ENCODE measurements at places on chromosomes 5 and 9. TPM values are rescaled to one million over a fixed set of nuclear protein-coding genes. Genes with fewer than 3 reads are reported as not detected.

DNA sequence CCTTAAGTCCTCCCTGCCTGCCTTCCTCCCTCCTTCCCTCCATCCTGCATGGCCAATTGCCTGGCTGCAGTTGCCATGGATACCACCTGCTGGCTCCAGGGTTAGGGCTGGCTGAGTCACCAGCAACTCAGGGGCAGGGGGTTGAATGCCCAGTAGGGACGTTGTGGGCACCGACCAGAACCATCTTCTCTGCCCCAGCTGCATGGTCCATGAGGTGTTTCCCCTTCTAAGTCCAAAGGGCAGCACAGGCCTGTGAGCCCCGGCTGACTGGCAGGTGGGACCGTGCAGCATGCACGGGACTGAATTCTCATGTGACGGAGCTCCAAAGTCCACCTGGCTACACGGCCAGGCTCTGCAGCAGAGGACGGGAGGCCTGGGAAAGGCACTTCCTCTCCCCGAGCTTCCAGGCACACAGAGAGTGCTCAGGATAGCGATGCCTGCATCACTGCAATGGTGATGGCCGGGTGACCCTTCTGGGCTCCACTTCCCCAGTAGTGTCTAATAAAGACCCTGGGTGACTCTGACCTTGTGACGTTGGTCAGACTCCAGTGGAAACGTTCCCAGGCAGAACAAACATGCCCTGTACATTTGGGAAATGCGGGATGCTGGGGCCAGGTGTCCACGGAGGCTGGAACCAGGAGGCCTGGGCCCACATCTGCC is 5.7 kb downstream of the ASS1 start:
- H3K27me3 ChIP-seq: peaks cover 11% of the 10 kb centered on the region
- no peak overlapping the region for H3K4me3 ChIP-seq
- no peak overlapping the region for H3K27ac ChIP-seq
- H3K36me3 ChIP-seq: no peaks in the 10 kb centered on the region

- no peak overlapping the region for H3K27ac ChIP-seq
- DNase-seq: no peak
- no peaks in the 10 kb centered on the region for H3K36me3 ChIP-seq
Measured at GRCh38 chr5:29990681-29991080, 1202.8 kb upstream of the CDH6 start.

DNA sequence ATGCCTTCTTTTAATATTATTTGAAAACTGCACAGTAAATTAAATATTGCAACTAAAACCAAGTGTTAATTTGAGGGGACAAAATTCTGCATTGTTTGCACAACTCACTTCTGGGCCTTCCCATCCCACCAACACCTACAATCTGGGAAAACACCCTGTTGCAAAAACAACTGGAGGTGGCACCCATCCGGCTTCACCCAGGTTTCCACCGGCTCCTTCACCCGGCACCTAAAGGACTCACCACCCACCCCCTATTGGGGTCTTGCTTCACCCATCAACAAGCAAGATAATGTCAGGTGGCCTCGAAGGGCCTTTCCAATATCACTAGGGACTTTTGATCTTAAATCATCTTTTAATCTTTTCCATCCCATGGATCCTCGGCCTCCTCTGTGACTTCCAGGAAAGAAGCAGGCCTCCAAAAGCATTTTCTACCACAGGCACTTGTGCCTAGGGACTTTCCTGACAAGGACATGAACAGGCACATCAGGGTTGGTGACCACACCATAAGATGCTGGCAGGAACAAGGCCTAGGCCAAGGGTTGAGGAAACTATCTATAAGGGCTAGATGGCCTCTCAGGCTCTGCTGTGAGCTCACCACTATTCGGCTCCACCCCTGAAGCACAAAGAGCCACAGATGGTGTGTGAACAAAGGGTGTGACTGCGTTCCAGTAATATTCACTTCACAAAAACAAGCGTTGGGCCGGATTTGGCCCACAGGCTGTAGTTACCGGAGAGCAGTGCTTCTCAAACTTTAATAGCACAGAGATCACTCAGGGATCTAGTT is 205.1 kb downstream of the AUH start:
- no peak overlapping the region for H3K4me3 ChIP-seq
- no peaks in the 10 kb centered on the region for H3K27me3 ChIP-seq
- peaks cover 74% of the 10 kb centered on the region for H3K4me1 ChIP-seq
- peaks cover 56% of the 10 kb centered on the region for H3K36me3 ChIP-seq

DNA sequence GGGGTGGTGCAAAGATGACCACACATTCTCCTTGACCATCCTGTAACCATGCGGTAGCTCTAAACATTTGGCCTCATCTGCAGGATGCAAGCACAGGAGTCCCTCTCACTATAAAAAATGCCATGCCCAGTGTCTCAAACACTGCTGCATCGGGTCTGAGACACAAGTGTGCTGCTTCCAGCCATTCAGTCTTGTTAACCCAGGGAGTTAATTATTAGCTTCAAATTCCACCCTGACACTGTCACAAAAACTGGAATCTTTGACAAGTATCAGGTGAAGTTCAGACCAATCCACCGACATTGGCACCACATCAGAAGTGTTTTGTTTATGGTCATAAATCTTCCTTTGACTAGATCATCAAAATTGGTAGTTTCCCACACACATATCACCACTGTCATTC is 119.1 kb upstream of the RASEF start:
- no peaks in the 10 kb centered on the region for H3K36me3 ChIP-seq
- no peak overlapping the region for H3K27ac ChIP-seq
- H3K4me1 ChIP-seq: no peaks in the 10 kb centered on the region
- no peak overlapping the region for H3K4me3 ChIP-seq
- no peaks in the 10 kb centered on the region for H3K27me3 ChIP-seq

- H3K4me1 ChIP-seq: no peaks in the 10 kb centered on the region
- no peaks in the 10 kb centered on the region for H3K27me3 ChIP-seq
- no peak overlapping the region for H3K4me3 ChIP-seq
- no peaks in the 10 kb centered on the region for H3K36me3 ChIP-seq
- no peak overlapping the region for H3K27ac ChIP-seq
- DNase-seq: no peak
Measured at GRCh38 chr5:9888501-9888901, 258.4 kb upstream of the TAS2R1 start.

- H3K27ac ChIP-seq: no peak overlapping the region
Measured at GRCh38 chr9:133658442-133659431, 22.6 kb downstream of the DBH start.

- no peak overlapping the region for H3K4me3 ChIP-seq
- H3K27me3 ChIP-seq: no peaks in the 10 kb centered on the region
- H3K27ac ChIP-seq: no peak overlapping the region
Measured at GRCh38 chr5:34494111-34494755, 161.9 kb upstream of the RAI14 start.

DNA sequence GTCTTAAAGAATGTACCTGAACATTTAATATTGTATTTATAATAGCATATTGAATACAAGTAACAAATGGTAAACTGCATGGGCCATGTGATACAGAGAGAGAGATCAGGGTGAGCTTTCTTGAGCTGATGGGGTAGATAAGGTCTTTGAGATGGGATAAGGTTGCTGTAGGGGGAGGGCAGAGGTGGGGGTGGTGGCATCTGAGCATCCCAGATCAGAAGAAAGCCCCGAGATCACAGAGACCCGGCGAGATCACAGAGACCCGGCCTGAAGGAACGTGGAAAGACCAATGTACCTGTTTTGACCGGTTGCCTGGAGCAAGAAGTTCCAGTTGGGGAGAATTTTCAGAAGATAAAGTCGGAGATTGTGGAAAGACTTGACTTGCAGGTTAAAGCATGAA is 6.6 kb downstream of the SMARCA2 start:
- H3K27me3 ChIP-seq: no peaks in the 10 kb centered on the region
- H3K4me1 ChIP-seq: peaks cover 79% of the 10 kb centered on the region
- DNase-seq: no peak
- H3K27ac ChIP-seq: peak overlapping the region; percentile 90
- peak overlapping the region; percentile 66 for H3K4me3 ChIP-seq

- no peak overlapping the region for H3K27ac ChIP-seq
- no peak overlapping the region for H3K4me3 ChIP-seq
- H3K4me1 ChIP-seq: peaks cover 3% of the 10 kb centered on the region
- peaks cover 27% of the 10 kb centered on the region for H3K27me3 ChIP-seq
- no peaks in the 10 kb centered on the region for H3K36me3 ChIP-seq
- peak; percentile 74 for DNase-seq
Measured at GRCh38 chr9:94603259-94604160, 9.9 kb upstream of the FBP2 start.

DNA sequence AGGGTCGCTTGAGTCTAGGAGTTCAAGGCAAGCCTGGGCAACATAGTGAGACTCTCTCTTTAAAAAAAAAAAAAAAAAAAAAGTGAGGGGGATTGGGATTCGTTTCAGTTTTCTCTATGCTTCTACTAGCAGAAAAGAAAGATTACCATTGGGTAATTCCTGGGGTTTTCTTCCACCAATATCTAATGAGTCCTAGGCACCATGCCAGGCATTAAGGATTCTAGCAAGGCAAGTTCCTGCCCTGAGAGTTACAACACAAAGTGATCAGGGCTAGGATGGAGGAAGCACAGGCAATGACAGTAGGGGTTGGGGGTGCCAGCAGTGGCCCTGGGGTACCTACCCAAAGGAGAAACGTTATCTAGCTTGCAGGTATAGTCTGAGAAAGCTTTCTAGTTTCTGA is 90.8 kb downstream of the PCDH1 start:
- DNase-seq: no peak
- H3K27me3 ChIP-seq: peaks cover 4% of the 10 kb centered on the region
- H3K4me1 ChIP-seq: no peaks in the 10 kb centered on the region
- H3K4me3 ChIP-seq: no peak overlapping the region

GRCh38 chr5:166595274-166595951 is 1696.0 kb upstream of the WWC1 start:
- H3K4me1 ChIP-seq: no peaks in the 10 kb centered on the region
- no peak for DNase-seq
- no peaks in the 10 kb centered on the region for H3K36me3 ChIP-seq
- H3K27me3 ChIP-seq: no peaks in the 10 kb centered on the region
- H3K27ac ChIP-seq: no peak overlapping the region

GRCh38 chr5:74183041-74183440 is 457.5 kb downstream of the ENC1 start:
- no peak for DNase-seq
- H3K4me1 ChIP-seq: peaks cover 8% of the 10 kb centered on the region
- H3K36me3 ChIP-seq: no peaks in the 10 kb centered on the region
- no peak overlapping the region for H3K4me3 ChIP-seq
- H3K27ac ChIP-seq: no peak overlapping the region
- H3K27me3 ChIP-seq: peaks cover 6% of the 10 kb centered on the region

Gene ACTBL2
- total RNA-seq: not detected

Gene SPATA31E1
- not detected for total RNA-seq

Gene TLX3
- total RNA-seq: not detected

Measured in activated CD4-positive, alpha-beta T cell treated with anti-CD3 and anti-CD28 coated beads, Interleukin-2, amount 10 ng/mL, durations not matched to agents 7 days and 5 days (primary cell).